ENCODE measurements at places on chromosomes 3 and 15.
A peak's percentile ranks its signal among the peaks of the same experiment; 100 is the strongest.

- DNase-seq = peak; percentile 5
Observed at GRCh38 chr3:188060840-188061544, 93.0 kb upstream of the LPP start.

- no peak for DNase-seq
Observed at GRCh38 chr3:170324962-170325361, 32.6 kb upstream of the SKIL start.

- DNase-seq = no peak
Observed at GRCh38 chr3:14803981-14804834, 14.6 kb upstream of the FGD5 start.

DNA sequence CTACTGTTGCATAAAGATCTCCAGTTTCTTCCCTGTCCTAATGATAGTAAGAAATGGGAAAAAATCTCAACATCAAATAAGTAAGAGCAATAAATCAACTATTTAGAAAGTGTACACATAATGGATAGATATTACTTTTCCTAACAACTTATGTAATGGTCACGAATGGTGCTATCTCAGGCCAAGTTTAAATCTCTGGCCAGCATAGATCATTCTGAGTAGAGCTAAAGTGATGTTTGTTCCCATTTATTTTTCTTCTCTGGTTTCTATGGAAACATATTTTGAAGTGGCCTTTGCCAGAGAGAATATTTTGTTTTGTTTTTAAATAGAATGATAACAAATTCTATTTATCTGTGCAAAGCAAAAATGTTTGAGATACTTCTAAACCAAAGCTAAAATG is 249.7 kb upstream of the TTC14 start:
- DNase-seq = no peak

GRCh38 chr15:65085207-65085753 is 8.7 kb downstream of the KBTBD13 start:
- DNase-seq = no peak

- no peak for DNase-seq
Observed at GRCh38 chr15:80010131-80010673, 39.2 kb upstream of the BCL2A1 start.

DNA sequence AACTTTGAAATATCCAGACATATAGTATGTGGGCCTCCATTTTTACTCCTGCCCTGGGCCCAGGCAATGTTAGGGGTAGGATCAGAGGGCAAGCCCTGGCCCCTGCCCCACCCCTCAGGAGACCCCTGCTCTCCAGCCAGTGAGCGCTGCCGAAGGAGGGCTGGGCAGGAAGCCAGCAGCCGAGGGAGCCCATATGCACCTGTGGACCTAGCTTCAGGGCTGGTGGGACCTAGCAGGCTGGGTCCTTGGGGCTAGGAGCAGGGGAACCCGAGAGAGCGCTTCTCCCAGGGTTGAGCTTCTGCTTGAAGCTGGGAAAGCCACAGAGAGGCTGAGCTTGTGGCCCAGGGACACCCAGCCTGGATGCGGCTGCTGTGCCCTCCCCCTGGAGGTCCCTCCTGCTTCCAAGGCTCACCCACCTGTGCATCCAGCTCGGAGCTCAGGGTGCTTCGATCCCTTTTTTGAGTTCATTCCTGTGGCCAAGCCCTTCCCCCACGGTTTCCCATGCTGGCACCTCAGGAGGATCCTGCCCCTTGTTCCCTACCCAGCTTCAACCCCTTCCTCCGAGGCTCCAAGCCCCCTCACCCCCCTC is 21.0 kb upstream of the CYP11A1 start:
- no peak for DNase-seq

- no peak for DNase-seq
Observed at GRCh38 chr3:123138839-123139444, 62.8 kb upstream of the SEC22A start.

- DNase-seq = no peak
Observed at GRCh38 chr15:22936577-22937472, 43.3 kb downstream of the CYFIP1 start.

DNA sequence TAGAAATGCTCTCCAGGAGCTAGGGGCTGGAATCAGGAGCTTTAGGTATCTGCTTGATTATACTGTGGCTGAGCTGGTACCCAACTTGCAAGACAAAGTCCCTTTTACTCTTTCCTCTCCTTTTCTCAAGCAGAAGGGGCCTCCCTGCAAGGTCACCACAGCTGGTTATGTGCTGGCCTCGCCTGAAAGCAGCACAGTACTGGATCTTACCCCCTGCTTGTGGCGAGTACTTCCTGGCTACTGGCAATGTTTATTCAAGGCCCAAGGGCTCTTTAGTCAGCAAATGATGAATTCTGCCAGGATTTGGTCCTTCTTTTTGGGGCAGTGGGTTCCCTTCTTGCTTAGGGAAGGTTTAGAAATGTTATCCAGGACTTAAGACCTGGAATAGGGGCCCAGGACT is 234.6 kb downstream of the RAP2B start:
- no peak for DNase-seq

DNA sequence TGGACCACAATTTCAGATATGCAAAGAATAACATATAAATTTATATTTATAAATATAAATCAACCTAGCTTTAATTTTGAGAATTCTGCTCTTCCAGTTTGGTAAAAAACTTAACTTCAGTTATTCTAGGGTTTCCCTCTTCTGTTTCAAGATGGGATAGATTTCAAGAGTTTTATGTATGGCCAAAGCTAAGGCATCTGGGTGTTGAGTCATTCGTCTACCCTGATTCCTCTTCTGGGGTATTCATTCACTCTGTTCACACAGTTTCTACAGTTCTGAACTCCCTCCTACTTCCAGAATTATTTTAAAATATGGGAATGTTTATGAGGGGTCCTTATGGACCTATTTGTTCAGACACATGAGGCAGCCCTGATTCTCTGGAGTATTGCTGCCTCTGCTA is 4.2 kb upstream of the FGF7 start:
- no peak for DNase-seq

GRCh38 chr3:21158861-21159542 is 592.0 kb downstream of the ZNF385D start:
- no peak for DNase-seq

DNA sequence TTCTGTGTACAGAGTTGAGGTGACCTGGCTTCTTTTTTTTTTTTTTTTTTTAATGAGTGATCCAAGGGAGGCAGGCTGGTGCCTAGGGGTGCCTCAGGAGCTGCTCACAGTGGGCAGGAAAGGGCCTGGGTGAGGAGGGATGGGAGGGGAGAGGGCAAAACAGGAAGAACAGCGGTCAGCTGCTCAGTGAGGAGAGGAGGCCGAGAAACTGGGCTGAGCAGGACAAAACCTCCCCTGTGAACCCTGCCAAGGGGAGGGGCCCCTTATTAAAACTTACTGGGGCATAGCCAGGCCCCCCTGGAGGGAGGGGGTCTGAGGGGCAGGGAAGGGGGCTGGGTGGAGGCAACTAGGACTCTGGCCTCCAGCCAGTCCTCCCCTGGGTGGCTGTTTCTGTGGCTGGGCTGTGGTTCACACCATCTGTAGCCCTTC is 3.5 kb downstream of the PLEKHO2 start:
- DNase-seq = no peak

GRCh38 chr15:96700555-96700954 is 370.1 kb downstream of the NR2F2 start:
- DNase-seq = no peak

GRCh38 chr15:44216958-44217357 is 21.9 kb upstream of the FRMD5 start:
- no peak for DNase-seq

DNA sequence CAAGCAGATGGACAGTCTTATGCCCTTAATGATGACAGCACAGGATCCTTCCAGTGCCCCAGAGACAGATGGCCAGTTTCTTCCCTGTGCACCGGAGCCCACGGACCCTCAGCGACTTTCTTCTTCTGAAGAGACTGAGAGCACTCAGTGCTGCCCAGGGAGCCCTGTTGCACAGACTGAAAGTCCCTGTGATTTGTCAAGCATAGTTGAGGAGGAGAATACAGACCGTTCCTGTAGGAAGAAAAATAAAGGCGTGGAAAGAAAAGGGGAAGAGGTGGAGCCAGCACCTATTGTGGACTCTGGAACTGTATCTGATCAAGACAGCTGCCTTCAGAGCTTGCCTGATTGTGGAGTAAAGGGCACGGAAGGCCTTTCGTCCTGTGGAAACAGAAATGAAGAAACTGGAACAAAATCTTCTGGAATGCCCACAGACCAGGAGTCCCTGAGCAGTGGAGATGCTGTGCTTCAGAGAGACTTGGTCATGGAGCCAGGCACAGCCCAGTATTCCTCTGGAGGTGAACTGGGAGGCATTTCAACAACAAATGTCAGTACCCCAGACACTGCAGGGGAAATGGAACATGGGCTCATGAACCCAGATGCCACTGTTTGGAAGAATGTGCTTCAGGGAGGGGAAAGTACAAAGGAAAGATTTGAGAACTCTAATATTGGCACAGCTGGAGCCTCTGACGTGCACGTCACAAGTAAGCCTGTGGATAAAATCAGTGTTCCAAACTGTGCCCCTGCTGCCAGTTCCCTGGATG is 198.7 kb downstream of the AKAP13 start:
- no peak for DNase-seq

GRCh38 chr3:127385540-127385870 is 97.7 kb upstream of the PRR20G start:
- no peak for DNase-seq

- DNase-seq = no peak
Observed at GRCh38 chr3:169389211-169389924, 274.1 kb downstream of the MECOM start.

DNA sequence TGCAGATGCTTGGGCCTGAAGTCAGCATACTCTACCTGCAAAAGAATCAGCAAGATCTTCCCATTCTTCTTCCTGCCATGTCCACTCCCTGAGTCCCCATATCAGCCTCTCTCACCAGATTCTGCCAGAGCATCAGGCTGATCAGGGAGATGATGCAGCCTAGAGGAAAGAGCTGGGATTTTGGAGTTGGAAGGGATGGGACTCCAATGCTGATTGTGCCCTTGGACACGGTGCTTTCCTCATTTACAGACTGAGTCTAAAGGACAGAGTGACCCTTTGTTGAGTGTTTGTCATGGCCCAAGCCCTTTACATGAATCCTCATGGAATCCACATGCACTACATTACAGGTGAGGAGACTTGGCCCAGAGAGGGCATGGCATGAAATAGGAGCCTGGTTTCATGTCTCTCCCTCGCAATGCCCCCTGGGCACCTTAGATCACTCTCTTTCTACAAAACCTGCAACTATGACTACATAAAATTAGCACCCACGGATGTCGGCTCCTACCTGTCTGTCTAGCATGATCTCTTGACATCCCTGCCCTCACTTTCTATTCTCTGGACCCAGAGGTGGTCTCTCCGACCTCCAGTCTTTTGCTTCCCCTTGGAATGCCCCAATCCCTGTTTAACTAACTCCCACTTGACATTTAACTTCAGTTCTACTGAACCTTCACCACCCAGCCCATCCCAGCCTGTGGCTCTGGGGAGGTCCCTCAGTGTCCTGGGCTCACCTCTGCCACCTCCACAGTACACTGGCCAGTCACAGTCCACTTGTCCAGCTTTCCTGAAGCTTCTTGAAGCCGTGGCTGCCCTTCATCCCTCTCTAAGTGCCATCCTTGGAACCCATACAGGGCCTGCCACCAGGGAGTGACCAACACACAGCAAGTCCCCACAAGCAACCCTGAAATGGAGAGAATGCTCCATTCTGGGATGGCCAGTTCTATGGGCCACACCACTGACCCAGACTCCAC is 173.5 kb downstream of the ABHD5 start:
- DNase-seq = no peak

DNA sequence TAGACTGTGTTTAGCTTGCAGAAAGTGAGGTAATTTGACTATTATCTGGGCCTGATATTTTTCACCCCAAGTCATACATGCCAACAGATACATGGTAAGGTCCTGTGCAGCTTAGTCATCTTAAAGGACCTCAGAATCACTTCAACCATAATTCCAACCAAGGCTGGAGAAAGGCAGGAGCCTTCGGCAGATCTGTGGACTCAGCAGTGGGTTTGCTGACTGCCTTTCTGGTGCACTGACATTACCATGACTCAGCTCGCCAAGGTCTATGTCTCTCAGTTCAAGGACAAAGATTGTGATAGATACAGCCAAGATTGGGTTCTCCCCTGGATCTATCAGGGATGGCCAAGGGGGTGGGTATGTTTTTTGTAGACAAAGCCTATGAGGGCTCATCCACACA is 32.7 kb downstream of the LYZL4 start:
- no peak for DNase-seq

GRCh38 chr15:82128401-82129148 is 82.8 kb upstream of the MEX3B start:
- no peak for DNase-seq

DNA sequence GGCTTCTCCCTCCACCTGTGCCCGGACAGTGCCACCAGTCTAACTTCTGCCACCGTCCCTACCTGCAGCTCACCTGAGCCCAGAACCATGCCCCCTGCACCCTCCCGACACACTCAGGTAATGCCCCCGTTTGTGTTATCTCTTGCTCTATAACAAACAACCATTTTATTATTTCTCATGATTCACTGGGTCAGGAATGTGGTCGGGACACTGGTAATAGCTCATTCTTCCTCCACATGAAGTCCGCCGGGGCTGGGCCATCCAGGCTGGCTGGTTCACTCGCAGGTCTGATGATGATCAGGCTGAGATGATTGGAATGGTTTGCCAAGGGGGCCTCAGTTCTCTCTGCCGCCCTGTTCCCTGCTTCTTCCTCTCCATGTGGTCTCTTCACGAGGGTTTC is 20.3 kb upstream of the NR2E3 start:
- no peak for DNase-seq

- no peak for DNase-seq
Observed at GRCh38 chr15:45134682-45135604, 5.1 kb downstream of the DUOX1 start.

DNA sequence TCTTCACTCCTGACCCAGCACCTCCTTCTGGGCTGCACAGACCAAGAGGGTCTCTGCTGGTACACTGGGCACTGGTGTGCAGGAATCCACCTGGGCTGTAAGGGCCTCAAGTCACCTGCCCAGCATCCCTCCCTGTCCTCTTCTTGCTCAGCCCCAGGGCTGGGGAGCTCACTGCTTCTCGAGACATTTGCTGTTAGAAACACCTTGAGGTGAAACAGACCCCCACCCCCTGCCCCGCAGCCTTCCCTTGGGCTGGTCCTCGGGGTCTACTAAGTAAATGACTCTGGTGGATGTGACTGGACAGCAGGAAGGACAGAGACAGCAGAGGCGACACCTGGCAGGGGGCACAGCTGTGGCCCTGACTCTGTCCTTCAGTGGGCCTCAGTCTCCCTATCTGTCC is 29.1 kb downstream of the LOXL1 start:
- no peak for DNase-seq

- no peak for DNase-seq
Observed at GRCh38 chr15:90154861-90155626, 46.1 kb upstream of the SEMA4B start.
